NCI-H226 (cell line): ENCODE measurements at places on chromosomes 16 and 17.

DNA sequence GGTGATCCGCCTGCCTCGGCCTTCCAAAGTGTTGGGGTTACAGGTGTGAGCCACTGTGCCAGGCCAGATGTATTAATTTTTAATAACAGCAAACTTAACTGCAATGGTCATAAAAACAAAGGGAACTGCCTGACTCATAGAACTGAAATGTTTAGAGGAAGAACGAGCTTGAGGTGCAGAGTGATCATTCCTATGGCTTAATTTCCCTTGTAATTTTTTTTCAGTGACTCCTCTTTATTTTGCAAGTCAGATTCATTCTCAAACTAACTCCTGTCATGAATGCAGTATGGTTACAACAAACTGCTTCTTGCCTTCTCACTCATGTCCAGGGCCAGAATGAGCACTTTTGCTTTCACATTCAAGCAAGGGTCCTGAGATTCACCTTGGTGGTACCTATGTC, 231.3 kb downstream of the HAPSTR1 start:
- no peak for DNase-seq

GRCh38 chr16:10852286-10852685, 24.7 kb upstream of the CIITA start:
- DNase-seq: no peak

DNA sequence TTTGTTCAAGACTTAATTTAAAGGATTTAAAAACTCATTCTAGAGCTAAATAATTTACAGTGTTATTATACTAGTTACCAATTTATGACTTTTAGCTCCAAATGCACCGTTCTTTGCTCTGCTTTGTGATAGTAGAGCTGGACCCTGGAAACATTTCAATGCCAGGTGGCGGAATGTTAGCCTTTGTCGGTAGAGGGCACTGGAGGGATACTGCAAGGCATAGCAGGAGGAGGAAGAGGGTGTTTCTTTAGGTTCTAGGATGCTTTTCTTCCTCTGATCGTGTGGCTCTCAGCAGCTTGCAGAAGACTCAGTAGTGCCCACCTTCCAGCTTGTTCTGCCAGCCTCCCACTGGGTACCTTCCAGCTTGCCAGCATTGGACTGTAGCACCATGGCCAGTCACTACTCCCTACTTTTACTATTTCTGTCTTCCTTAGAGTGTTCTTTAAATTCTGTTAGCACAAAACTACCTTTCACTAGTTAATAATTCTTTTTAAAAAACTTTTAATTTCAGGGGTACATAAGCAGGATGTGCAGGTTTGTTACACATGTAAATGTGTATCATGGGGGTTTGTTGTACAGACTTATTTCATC, 325.3 kb downstream of the UTP18 start:
- DNase-seq: no peak

GRCh38 chr17:51128076-51128475, 7.4 kb upstream of the SPAG9 start:
- DNase-seq: peak; percentile 40

DNA sequence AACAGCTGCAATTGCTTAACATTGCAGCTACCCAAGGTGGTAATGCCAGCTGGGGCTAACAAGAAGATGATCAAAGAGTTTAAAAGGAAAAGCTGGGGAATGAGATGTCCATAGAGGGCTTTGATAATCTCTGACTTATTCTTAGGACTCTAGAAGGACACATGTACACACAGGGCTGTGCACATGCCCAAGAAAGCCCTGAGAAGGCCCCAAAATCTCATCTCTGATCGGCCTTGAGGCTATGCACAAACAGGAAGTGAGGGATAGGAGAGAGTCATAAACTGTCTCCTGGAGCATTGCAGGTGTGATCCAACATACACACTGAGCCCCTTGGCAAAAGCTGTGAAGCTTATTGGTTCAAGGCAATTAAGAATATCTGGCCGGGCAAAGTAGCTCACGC, 17.2 kb upstream of the RABEP1 start:
- no peak for DNase-seq

DNA sequence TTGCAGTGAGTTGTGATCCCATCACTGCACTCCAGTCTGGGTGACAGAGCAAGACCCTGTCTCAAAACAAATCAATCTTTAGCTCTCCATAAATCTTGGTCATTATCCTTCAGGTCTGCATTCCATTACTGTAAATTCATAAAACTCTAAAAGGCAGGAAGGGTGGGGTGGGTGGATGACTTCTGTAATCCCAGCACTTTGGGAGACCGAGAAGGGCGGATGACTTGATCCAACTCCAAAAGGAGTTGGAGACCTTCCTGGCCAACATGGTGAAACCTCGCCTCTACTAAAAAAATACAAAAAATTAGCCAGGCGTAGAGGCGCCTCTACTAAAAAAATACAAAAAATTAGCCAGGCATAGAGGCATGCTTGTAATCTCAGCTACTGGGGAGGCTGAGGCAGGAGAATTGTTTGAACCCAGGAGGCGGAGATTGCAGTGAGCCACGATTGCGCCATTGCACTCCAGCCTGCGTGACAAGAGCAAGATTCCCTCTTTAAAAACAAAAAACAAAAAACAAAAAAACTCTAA, 2.2 kb upstream of the UBE2Z start:
- DNase-seq: no peak

GRCh38 chr17:38510421-38511149, 82.3 kb downstream of the ARHGAP23 start:
- peak; percentile 12 for DNase-seq

GRCh38 chr17:60823515-60823914, 145.9 kb downstream of the BCAS3 start:
- no peak for DNase-seq

DNA sequence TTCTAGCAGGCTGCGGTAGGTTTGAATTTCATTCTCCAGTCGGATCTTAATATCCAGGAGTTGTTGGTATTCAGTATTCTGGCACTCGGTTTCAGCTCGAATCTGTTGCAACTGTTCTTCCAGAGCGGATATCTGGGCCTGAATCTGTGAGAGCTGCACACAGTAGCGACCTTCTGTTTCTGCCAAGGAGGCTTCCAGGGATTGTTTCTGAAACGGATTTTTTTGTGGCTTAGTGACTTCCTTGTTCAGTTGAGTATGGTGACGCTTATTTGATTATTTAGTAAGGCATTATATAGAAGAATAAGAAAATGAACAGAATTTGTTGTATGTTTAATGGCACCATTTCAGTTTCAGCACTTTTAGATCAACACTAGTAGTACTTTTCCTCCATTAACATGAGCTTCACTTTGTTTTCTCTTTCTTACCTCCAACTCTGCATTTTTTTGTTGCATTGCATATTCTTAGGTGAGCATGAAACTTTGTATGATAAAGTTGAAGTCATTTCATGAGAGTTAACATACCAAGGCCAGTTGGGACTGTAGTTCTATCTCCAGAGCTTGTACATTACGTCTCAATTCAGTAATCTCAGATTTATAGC, 2.8 kb downstream of the KRT10 start:
- DNase-seq: no peak

GRCh38 chr16:19874851-19875546, 9.6 kb downstream of the GPRC5B start:
- DNase-seq: no peak

GRCh38 chr17:66647391-66647983, 187.4 kb upstream of the CACNG5 start:
- DNase-seq: no peak

DNA sequence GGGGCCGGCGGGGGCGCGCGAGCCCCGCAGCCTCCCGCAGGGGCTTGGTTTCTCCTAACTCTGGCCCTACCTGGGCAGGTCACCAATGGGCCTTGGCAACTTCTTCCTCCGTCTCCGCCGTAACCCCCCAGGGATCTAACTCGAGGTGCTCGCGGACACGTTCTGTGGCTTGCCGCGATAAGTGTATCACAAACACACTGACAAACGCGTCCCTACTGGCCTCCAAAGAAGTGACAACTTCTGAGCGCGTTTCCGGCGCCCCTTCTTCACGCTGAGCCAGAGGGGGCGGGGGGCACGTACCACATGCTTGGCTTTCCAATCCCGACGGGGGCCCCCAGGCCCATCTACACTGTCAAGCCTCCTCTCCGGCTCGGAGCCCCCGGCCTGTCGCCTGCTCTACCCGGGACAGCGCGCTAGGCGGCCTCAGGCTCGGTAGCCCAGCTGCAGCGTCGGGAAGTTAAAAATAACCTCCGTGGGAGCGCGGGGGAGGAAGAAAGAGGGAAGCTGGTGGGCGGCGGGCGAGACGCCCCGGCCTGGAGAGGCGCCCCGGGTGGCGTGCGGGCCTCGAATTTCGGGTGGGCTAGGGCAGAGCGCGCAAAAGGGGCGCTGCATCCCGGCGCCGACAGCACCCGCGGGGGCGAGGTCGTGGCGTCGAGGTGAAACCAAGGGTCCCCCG, 725 bp upstream of the SPHK1 start:
- peak; percentile 12 for DNase-seq

DNA sequence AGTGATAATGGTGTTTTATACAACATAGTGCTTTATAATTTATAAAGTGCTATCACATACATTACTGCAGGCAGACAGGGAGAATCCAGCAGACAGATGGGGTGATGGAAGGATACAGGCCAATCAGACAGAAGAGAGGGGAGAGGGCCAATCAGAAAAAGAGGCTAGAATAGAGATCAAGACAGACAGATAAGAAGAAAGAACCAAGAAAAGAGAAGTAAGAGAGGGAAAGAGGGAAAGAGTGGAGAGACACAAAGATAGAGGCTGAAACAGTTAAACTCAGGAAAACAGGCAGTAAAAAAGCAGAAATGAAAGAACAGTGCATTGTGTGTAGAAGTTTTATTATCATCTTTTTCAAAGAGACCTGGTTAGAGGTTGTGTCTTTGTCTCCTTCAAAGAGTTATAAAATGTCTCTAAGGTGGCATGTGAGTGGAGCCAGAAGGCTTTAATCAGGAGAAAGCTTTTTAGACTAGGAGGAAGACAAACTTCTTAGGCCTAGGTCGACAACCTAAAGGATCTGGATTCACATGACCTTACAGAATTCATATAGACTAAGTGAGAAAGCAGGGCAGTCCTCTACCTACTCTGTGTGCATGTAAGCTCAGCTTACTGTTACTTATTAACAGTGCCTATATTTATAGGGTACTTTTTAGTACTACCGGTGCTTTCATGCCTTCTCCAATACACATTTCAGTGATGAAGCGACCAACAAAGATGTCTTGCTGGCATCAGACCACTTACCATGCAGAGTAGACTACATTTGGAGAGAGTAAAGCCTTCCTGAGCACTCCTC, 8.3 kb upstream of the CHD3 start:
- no peak for DNase-seq

GRCh38 chr16:15833541-15833940, 23.3 kb downstream of the MYH11 start:
- DNase-seq: no peak

DNA sequence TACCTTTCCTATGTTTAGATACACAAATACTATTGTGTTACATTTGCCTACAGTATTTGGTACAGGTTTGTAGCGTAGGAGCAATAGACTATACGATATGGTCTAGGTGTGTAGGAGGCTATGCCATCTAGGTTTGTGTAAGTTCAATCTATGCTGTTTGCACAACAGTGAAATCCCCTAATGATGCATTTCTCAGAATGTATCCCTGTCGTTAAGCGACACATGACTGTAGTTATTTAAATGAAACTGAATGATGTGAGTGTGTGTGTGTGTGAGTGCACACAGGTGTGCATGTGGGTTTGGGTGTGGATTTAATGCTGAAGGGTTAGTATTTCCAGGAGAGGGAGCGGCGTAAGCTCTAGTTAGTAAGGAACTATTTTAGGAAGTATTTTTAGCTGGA, 34.6 kb upstream of the SMIM36 start:
- DNase-seq: no peak

GRCh38 chr17:69218986-69219385, 9.6 kb downstream of the ABCA10 start:
- no peak for DNase-seq
